Cardiac septum (tissue), 1 donor: ENCODE measurements at places on chromosomes 12 and 14. TPM values are rescaled to one million over a fixed set of nuclear protein-coding genes. Genes with fewer than 3 reads are reported as not detected.

- DNase-seq: no peak
Observed at GRCh38 chr12:88897723-88898122, 317.5 kb upstream of the KITLG start.

The ADSS1 gene
- 114 TPM for total RNA-seq

The SLC39A5 gene
- total RNA-seq: not detected

The GPR68 gene
- 3.4 TPM for total RNA-seq

DNA sequence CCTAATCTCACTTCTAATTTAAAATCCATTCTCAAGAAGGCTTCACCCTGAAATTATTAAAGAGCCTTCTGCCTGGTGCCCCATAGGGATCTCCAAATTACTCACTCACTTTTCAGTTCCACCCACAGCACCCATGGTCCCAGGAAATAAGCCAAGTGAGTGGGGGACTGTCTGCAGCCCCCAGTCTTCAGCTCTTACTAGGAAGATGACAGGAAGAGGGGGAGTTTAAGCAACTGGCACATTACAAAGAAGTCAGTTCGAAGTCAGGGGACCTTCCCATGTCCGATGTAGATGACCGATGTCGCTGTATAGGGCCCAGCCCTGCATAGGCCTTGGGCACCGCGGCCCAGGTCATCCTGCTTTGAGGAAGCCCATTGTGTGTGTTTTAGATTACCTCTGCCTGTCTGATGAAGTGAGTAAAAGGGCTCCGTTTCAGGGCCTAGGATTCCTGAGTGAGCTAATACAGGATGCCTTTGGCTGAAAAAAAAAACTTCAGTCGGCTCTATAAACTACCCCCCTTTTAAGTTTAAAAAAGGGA is 1.9 kb downstream of the ACTN1 start:
- no peak for DNase-seq

The ETV6 gene
- total RNA-seq: 18.4 TPM

The KRT2 gene
- total RNA-seq: not detected

The MIA2 gene
- total RNA-seq: 24.0 TPM

The SLCO1B1 gene
- total RNA-seq: 0.24 TPM

- DNase-seq: no peak
Observed at GRCh38 chr12:13900718-13901117, 80.7 kb downstream of the GRIN2B start.

GRCh38 chr12:109518820-109519665 is 41.6 kb downstream of the UBE3B start:
- DNase-seq: no peak

- no peak for DNase-seq
Observed at GRCh38 chr14:45247427-45247826, 5.6 kb downstream of the MIS18BP1 start.

The ADGRD1 gene
- 54.6 TPM for total RNA-seq

The PRB3 gene
- total RNA-seq: not detected

The RFX4 gene
- not detected for total RNA-seq

GRCh38 chr12:87922736-87923135 is 106.5 kb downstream of the C12orf50 start:
- no peak for DNase-seq

- no peak for DNase-seq
Observed at GRCh38 chr14:88488081-88488480, 66.7 kb downstream of the PTPN21 start.

The GCH1 gene
- total RNA-seq: 2.6 TPM

DNA sequence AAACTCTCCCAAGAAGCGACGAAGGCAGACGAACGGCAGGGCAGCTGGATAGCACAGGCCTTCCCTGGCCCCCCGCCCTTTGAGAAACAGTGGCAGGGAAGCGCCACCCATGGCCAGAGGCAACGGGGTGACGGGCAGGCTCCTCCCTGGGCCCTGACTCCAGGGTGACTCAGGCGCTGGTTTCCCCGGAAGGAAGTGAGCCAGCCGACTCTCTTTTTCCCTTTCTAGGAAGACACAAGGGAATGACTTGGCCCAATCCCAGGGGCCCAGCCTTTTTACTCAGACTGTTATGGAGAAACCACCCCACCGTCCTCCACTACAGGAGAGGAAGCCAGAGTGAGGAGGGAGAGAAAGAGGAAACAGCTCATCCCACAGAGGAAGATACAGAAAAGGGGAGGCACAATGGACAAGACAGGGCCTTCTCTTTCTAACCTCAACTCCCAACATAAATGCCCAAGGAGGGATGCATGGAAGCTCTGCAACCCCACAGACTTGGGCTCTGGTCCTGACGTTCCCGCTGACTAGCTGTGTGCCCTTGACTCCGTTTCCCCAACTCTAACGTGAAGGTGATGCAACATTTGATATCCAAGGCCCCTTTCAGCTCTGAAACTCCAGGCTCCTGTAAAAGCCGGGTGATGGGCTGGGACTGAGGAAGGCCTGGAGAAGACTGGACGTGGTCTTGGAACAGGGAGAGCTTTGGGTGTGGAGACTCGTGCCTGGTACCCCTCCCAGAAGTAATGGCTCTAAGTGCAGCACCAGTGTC is 27.9 kb downstream of the ACTN1 start:
- peak; percentile 89 for DNase-seq

DNA sequence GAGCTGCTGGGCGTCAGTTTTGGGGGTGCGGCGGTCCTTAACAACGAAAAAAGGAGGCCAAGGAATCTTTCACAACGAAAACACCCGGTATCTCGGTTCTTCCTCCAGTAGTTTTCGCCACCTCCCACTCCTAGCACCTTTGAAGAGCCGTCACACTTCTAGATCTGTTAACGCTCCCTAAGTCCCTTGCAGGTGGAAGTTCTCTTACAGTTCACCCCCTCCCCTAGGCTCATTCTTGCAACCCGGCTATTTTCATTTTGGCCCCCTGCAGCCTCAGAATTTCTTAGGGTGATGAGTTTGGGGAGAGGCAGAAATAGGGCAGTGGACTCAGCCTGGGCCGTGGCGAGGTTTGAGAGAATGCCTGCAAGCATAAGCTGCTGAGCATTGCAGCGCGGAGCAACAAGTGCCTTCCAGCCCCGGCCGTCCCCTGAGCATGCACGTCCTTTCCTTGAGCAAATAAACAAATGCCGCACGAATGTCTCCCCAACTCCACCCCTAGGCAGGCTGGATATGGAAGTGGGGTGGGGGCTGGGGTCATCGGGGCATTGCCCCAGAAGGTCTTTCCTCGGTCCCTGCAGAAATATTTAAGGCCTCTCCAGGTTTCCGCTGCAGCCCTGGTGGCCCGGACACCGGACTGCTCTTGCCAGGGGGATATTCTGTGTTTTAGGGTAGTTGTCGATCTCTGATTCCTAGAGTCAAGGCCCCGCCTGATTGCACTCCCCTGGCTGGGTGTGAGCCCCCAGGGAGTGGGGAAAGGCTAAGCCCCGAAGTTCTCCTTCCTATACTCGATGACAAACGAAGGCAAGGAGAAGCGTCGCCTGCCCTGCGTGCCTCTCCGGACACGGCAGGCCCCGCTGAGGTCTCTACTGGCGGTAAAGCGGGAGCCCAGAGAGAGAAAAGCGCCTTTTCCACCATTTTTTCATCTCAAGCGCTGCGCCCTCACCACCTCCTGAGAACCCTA is 1.6 kb downstream of the RFX4 start:
- DNase-seq: no peak

DNA sequence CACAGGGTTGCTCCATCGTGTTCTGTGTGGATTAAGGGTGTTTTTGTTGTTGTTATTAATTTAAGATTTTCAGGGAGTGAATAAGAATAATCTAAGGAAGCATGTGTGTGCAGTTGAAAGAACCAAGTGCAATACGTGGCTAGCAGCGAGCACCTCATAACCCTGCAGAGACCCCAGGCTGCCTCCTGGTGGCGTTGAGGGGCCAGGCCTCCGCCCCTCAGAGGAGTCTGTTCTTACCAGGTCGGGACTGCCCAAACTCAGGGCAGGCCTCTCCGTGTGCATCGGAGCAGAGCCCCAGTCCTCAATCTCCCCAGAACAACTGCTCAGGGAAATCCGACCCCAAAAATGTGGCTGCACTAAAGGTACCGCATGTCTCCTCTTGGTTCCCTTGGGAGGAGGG is 36.8 kb downstream of the IL31 start:
- DNase-seq: no peak

GRCh38 chr12:2960390-2960956 is 1.3 kb downstream of the TEAD4 start:
- no peak for DNase-seq

GRCh38 chr12:70849265-70849960 is 71.1 kb downstream of the PTPRR start:
- no peak for DNase-seq

DNA sequence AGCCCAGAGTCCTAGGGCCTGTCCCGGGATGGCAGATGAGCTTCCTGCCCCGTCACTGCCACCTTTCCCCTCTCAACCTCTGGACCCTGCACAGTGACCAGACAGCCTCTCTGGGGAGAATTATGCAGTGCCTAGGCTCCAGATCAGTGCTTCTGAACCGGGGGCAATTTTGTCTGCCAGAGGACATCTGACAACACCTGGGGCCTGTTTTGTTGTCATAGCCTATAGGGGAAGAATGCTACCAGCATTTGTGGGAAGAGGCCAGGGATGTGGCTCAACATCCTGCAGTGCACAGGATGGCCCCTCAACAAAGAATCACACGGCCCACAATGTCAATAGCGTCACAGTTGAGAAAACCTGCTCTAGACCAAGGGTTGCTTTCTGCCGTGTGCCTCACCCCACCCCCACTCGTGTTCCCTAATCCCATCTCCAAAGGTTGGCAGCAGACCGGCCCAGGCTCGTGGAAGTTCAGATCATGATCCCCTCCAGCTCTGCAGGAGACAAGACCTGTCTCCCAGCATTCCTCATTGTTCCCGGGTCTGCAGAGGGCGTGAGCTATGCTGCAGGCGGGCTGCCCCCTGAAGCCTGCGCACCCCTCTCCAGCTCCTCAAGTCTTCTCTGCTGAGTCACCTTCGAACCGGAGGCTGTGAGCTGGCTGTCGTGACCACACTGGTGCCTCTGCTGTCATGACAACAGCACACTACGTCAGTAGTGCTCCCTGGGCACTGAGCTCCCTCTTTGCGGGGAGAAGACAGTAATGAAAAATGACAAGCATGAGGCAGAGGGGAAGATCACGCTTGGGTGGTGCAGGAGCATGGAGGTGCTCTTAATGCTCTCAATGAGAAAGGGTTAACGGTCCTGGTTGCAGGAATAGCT is 2.0 kb upstream of the GAPDH start:
- DNase-seq: peak; percentile 86

The CMA1 gene
- total RNA-seq: 0.46 TPM

- no peak for DNase-seq
Observed at GRCh38 chr12:52860102-52860823, 11.5 kb upstream of the KRT78 start.

DNA sequence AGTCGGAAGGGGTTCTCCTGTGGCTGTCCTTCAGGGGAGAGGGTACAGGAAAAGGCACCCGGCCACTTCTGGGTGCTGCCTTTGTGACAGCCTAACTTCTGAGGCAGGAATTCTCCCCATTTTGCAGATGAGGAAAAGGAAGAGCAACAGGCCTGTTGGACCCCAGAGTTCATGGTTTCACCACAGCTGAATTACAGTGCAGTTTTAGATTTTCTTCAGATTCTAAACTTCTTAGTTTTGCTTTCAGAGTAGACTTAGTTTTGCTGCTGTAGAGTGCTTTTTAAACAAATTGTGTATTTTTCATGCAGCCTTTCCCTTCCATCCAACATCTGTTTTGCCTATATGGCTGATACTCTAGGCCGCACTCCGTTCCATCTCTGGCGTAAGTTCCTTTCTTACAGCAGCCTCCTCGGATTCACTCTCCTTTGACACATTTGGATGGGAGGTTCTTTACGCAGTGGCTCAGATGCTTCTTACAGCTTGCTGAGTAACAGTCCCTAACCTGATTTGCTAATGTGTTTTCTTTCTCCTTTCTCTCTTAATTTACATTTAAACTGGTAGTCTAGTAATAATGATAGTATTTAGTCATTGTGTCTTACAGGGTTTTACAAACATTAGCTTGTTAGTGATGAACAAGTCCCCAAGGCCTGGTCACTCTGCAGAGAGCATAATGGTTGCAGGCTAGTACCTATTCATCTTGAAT is 7.8 kb downstream of the TRAF3 start:
- no peak for DNase-seq

- DNase-seq: no peak
Observed at GRCh38 chr12:39912211-39912980, 193.5 kb downstream of the SLC2A13 start.

The MYH6 gene
- total RNA-seq: 170 TPM
